ENCODE measurements at places on chromosomes 6 and 20.

- no peak for DNase-seq
Observed at GRCh38 chr6:11140056-11140455, 28.5 kb upstream of the ERVFRD-1 start.

DNA sequence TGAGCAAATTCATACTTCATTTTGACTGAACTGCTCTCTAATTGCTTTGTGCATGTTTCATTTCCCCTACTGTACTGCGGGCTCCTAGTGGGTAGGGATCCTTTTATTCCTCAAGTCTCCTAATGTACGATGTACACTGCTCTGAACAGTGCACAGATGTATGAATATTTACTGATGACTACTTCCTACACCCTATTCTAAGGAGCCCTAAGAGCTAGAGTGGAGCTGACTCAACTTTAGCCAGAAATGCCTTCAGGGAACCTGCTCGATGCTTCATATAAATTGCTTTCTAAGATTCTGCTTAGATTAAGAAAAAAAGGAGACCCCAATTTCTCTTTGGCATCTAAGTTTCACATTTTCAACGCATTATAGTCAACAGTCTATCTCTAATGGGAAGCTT, 47.6 kb upstream of the SPDEF start:
- no peak for DNase-seq

- no peak for DNase-seq
Observed at GRCh38 chr20:59004763-59005522, 2.1 kb downstream of the CTSZ start.

DNA sequence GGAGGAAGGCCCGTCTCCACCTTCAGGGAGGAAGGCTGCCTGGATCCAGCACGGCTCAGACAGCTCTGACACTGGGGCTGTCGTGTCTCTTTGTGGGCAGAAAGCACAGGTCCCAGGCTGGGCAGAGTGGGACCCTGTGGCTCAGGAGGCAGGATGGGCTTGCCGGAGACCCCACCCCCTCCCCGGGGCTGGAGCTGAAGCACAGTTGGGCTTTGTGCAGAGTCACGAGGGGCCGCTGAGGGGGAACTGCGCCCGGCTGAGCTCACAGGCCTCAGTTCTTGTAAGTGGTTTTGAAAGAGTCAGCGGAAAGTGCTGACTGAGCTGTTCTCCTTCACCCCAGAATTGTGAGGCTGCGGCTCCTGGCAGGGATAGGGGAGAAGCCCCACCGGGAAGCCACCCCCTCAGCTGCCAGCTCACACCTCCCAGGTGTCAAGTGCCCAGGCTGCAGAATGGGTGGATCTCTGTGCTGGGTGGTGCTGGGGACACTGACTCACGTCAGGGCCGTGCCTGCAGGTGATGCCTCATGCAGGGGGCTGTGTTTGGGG, 145.5 kb upstream of the RNF24 start:
- DNase-seq: no peak

DNA sequence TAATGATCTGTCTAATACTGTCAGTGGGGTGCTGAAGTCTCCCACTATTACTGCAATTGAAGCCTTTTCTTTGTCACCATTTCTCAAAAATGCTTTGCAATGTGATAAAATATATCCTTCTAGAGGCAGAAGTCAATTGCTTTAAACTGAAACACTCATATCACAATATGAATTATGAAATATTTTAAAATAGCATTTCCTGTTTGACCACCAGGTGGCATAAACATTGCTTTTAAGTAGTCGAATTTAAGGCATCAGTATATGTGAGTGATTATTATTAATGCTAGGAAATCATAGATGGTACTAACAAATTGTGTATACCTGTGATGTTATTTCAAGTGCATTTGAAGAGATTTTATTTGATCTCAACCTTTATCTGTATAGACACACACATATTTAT, 87.5 kb downstream of the MEI4 start:
- no peak for DNase-seq

DNA sequence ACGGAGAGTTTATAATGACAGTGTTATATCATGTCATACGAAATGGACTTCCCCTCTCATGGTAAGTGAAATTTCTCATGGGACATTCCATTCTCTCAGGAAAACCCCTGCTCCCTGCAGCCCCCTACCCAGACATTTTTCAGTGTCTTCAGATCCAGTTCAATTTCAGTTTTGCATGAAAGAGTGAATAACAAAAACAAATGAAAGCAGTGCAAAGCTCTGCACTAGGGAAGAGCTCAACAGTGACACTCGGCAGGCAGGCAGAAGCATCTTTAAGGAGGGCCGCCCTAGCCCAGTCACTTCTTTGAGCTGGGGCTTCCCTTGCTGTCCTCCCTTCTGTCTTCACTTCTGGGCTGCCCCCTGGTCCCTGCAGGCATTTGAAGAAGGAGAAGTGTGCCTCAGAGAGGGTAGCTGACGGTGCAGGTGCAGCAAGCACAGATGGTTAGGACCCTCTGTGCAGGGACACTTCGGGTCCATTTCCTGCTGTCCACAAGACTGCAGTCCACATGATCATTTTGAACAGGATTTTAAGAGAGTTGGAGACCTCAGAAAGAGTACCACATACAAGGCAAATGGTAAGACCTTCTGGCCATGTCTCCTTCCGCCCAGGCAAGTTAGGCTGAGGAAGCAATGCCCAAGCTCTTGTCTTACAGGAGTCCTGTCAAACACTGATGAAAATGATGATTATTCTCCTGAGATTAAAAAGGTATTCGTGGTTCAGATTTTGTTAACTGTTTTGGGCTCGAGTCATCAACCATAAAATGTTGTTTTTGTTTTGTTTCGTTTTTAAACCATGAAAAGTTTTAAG, 5.4 kb upstream of the DUSP22 start:
- no peak for DNase-seq

DNA sequence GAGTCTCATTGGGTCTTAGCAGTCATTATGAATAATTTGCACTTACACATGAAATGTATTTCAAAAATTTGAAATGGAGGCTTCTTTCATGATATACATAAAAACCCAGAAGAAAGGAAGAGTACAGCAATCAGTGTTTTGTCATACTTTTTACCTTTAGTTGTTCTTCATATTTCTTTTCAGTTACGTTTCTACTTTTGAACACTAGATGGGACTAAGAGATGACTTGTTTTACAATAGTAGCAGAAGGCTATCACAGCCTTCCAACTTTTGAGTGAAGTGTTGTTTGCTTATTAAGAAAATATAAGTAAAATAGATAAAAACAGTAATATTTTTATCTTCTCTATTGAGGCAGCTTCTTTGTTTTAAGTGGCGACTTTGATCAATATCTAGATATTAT, 58.1 kb downstream of the L3MBTL3 start:
- DNase-seq: no peak

- no peak for DNase-seq
Observed at GRCh38 chr6:41315943-41316620, 19.3 kb upstream of the NCR2 start.

DNA sequence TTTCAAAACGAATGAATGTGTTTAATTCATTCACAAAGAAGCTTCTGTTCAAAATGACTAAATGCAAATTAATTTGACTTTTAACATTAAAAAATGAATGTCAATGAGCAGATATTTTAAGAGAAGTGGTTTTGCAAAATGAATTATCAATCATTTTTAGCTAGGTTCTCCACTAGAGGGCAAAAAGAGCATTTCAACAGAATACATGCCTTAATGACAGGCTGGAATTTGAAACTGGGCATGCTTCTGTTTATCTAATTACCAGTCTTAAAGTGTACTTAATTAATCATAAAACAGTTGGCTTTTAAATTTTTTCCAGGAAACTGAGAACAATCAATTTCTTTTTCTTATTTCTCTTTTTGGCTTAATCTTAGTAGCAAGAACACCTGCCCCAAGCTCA, 63.8 kb upstream of the TINAG start:
- DNase-seq: peak; percentile 2

DNA sequence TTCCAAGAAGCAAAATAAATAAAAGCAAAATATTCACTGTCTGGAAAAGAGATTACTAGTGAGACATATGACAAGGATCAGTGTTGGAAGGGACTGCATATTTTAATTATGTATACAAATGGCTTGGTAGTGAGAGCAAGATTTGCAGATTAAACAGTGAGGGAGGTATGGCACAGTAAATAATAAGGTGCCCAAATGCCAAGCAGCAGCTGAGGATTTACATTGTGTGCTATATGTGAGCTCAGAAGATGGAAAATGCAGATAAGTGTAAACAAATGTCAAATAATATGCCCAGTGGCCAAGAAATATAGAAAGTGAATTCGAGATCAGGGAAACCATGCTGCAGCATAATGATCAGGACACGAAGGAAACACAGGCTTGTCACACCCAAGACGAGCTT, 173.8 kb upstream of the NRSN1 start:
- DNase-seq: no peak

DNA sequence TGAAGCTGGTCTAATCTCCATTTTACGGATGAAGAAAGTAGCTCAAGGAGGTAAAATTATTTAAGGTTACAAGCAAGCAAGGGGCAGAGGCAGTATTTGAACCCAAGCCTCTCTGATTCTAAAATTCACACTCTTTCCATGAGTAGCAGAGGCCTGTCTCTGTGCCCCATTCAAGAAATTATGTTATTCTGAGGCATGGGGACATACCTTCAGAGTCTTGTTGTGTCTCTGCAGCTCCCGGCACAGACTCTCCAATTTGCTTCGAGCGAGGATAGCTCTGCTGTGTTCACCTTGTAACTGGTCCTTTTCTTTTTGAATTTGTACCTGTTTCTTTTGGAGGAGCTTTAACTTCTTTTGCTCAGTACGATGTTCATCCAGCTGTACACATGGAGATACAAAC, 21.5 kb downstream of the TXLNB start:
- no peak for DNase-seq

DNA sequence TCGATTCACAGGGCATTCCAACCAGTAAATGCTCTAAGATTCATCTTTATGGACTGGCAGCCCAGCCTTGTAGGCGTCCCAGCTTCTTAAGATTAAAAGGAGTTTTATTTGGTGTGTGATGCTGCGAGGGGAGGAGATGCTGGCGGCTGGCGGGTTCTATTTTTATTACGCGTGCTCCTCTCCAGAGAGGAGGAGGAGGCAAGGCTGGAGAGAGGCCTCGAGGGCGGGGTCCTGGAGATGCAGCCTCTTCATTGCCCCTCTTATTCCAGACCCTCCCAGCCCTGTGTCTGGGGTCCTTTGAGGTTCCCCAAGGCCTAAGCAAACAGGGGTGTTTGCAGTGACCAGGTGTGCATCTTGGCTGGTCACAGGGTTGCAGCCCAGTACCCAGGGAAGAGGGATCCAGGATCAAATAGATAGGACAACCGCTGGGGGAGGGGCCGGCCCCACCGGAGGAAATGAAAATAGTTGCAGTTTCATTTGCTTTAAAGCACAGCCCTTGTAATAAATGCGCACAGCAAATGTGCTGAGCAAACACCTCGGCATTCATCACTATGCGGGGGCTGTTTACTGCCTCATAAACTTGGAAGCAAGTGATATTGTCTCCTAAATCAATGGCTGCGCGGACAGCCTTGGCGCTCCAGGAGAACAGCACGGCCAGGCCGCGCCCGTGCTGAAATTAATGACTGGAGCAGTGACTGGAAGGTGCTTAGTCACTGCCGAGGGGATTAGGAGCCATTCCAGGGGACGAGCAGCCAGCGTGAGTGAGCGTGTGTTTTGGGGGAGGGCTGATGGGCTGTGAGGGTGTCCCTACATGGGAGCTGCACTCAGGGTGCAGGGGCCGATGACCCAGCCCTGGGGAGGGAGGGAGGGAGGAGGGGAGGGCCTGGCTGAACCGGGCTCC, 83.0 kb downstream of the TMEM242 start:
- peak; percentile 53 for DNase-seq

DNA sequence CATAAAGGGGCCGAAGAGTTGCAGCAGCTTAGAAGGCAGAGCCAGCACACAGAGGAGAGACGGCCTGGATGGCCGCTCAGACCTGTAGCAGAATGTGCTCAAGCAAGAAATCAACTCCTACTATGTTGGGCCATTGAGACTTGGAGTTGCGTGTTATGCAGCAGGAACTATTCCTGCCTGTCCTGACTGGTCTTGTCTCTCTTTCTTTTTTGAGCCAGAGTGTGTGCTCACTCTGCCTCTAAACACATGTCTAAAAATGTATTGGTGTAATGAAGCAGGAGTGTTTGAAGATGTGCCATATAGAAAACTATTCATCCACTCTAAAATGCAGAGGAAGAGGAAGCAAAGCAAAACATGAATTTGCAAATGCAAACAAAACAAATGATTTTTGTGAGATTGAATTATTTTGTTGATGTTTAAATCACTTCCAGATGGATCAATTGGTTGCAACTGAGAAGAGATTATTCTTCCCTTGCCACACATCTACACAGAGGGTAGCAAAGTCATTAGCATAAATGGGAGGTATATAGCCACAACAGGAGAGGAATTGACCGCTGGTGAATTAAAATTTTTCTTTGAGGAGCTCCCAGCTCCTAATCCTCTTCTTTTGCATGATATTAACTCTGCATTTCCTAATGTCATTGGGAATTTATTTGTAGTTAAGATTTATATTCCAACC, 20.4 kb upstream of the SYNJ2 start:
- DNase-seq: no peak

All from NCI-H2081 (cell line).